Muscle of back (tissue), 13 donors: ENCODE measurements at places on chromosomes 1 and 21.

- DNase-seq, result peak; percentile 59
These were observed 7.9 kb downstream of the H6PD start for GRCh38 chr1:9242338-9242969.

- no peak for DNase-seq
These were observed 77.2 kb upstream of the CTTNBP2NL start for GRCh38 chr1:112318698-112319370.

DNA sequence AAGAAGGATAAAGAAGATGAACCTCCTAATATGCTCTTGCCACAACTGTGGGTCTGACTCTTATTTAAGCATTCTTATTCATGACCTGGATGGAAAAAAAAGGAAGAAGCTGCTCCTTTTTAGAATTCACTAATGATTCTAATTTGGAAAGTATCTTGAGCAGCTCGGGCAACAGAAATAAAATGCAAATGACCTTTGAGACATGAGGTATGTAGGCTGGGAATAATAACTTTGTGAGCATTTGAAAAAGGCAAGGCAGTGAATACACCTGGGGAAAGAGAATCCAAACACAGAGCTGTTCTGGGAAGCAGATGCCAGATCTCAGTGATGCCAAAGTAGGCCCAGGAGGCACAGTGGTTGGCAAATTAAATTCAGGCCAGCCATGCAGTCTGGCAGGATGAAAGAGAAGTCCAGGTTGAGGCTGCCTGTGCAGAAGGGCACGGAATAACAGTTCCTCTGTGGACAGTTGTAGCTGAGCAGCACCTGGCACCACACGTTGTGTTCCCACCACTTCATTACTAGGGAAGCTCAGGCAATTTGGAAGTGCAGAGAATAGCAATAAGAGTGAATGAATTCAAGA lies 320.8 kb upstream of the ST6GALNAC5 start:
- no peak for DNase-seq

DNA sequence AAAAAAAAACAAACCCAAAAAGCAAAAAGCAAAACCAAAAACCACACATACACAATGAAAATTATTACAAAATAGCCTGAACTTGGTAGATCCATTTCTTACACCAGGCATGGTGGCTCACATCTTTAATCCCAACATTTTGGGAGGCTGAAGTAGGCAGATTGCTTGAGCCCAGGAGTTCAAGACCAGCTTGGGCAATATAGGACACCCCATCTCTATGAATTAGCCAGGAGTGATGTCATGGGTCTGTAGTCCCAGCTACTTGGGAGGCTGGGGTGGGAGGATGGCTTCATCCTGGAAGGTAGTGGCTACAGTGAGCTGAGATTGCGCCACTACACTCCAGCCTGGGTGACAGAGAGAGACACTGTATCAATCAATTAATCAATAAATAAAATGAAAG lies 42.1 kb upstream of the SCAF4 start:
- DNase-seq, result no peak

DNA sequence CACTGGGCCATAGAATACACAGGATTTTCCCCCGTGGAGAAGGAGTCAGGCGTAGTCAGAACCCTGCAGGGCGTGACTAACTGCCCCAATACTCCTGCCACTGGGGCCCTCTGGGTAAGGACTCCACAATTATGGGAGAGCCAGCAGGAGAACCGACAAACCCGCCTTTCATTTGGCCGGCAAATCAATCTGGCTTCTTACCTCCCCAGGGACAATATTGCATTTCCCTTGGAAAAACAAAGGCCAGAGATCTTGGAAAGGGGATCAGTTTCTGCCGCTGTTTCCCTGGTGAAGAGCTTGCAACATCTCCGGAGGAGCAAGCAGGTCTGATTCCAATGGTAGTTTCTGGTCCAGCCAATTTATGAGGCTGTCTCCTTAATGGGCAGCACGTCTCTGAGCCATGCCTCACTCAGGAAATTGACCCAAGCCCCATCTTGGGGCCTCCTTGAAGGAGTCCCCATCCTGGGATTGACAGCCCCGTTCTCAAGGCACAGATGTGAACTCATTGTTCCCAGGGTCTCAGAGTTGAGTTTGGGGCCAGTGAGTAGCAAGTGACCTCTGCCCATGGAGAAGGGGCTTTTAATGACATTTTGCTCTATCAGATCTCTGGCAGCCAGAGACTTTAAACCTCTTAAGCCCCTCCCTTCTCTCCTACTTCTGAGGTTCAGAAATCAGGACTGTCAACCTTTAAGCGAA lies 4.3 kb downstream of the TRABD2B start:
- peak; percentile 57 for DNase-seq

DNA sequence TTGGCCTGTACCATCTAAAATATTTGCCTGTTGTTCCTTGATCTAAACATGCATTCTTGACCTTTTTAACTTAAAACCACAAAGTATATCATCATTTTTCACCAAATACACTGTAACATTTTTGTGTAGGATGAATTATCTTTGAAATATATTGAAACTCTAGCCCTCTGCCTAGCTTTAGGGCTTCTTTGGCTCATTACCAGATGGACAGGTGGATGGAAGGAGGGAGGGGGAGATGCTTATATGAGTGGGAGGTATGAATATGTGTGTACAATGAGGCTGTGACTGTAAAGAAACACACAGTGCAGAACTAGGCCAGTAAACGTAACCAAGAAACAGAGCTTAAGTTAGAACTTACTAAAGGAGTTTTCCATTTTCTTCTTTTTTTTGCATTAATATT lies 118.5 kb downstream of the ESRRG start:
- DNase-seq, result no peak

- DNase-seq, result no peak
These were observed 972 bp downstream of the PGBD2 start for GRCh38 chr1:248906753-248907661.

DNA sequence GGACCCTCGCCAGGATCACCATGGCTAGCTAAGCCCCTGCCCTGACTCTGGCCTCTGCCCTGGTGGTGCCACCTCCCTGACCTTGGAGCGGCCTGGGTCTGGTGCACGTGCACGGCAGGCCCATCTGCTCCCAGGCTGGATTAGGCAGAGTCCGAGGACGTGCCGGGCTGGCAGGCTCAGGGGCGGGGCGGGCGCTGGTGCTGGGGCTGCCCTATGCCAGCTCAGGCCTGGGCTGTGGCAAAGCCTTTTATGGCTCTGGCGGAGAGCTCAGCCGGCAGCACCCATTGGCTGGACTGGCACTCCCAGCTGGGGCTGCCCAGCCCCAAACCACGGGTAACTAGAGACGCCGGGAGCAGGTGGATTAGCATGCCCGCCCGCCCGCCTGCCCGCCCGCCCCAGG lies 17.1 kb upstream of the EDN2 start:
- DNase-seq, result peak; percentile 72

- no peak for DNase-seq
These were observed 57.0 kb upstream of the GJB5 start for GRCh38 chr1:34697818-34698217.

- no peak for DNase-seq
These were observed 229.2 kb downstream of the TTLL7 start for GRCh38 chr1:83769594-83770318.

- DNase-seq, result no peak
These were observed 1206.0 kb upstream of the TMPRSS15 start for GRCh38 chr21:19609611-19610010.

DNA sequence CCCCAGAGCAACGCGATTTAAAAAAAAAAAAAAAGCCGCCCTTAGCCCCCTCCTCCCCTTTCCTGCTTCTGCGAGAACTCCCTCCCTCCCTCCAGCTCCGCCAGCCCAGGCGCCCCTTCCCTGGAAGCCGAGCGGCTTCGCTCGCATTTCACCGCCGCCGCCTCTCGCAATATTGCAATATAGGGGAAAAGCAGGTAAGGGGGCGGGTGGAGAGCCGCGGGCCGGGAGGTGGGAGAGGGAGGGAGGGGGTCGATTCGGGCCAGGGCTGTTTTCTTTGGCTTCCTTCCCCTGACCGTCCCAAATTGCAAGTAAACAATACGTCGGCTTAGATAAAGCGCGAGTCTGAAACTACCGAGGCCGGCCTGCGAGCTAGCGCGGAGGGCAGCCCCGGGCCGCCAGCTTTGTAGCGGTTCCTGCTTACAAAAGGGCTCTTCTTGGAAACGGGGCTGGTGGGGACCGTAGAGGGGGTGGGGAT lies 408 bp downstream of the LMO4 start:
- peak; percentile 61 for DNase-seq

GRCh38 chr1:114345930-114346479 lies 165.0 kb downstream of the TRIM33 start:
- DNase-seq, result no peak

- peak; percentile 11 for DNase-seq
These were observed 120.4 kb upstream of the PTGFR start for GRCh38 chr1:78370356-78370755.

GRCh38 chr1:234848972-234849649 lies 239.1 kb upstream of the IRF2BP2 start:
- DNase-seq, result no peak

- DNase-seq, result peak; percentile 44
These were observed 9.3 kb downstream of the ARL8A start for GRCh38 chr1:202135221-202135721.

- DNase-seq, result no peak
These were observed 105.6 kb upstream of the COG2 start for GRCh38 chr1:230536641-230537155.
